ENCODE measurements at places on chromosomes 5 and 9.

DNA sequence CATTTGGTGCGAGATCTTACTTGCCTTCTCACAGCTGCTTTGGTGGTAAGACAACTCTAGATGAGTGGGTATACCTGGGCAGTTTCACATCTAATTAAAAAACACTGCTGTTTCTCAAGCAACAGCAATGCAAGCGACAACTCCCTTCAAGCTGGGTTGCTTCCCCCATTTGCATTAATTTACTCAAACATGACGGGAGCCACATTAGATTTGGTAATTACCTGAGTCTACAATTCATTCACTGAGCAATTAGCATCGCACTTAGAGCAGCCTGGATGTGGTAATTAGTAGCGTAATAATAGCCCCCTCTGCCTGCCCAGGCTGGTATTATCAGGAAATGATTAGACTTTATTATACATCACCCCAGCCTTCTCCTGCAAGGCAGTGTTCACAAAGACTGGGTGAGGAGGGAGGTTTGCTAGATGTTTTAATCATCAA is 73.4 kb downstream of the FBXO38 start:
- no peak for DNase-seq

- DNase-seq = peak; percentile 51
Observed at GRCh38 chr5:1050423-1051365, 42.1 kb downstream of the NKD2 start.

DNA sequence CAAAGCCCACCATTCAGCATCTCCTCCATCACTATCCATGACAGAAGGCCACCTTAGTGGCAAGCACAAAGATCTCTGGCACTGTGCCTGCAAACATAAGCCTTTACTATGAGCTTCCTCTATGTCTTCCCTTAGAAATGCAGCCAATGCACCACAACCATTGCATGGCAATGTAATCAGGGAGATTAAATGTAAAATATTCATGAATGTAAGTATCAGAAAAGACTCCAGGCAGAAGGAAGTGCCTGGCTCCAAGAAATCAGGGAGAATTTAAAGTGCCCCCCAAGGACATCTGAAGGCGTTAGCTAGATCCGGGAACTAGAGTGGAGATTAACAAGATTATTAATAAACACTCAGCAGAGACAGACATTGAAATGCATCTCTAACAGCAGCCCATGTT is 32.5 kb upstream of the MYORG start:
- no peak for DNase-seq

DNA sequence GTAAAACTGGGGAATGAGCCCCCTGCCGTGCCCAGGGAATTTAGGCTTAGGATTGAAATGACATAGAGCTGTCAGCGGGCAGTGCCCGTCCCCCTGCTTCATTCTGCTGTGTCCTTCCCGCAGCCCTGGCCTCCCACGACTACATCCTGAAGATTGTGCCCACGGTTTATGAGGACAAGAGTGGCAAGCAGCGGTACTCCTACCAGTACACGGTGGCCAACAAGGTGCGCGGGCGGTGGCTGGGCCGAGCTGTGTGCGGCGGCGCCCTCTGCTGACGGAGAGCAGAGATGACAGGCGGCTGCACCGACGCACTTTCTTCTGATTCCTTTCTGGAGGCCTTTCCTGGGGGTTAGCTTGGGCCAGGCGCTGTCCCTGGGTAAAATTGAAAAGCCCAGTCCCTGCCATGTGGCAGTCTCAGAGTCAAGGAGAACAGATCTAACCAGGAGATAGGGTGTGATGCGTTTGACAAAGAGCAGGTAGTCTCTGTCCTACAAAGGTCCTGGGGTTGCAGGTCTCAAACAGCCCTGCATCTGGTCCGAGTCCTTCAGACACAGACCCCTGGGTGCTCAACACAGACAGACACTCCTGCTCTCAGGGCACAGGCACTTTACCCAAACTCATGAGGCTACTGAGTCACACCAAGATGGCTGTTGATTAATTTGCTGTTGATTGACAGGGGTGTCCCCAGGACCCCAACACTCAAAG is 26.8 kb upstream of the RPL26L1 start:
- no peak for DNase-seq

GRCh38 chr9:133987446-133987788 is 4.7 kb downstream of the VAV2 start:
- no peak for DNase-seq

GRCh38 chr9:137919649-137920141 is 42.1 kb downstream of the CACNA1B start:
- no peak for DNase-seq

- DNase-seq = peak; percentile 50
Observed at GRCh38 chr5:112551419-112552032, 132.4 kb upstream of the EPB41L4A start.

DNA sequence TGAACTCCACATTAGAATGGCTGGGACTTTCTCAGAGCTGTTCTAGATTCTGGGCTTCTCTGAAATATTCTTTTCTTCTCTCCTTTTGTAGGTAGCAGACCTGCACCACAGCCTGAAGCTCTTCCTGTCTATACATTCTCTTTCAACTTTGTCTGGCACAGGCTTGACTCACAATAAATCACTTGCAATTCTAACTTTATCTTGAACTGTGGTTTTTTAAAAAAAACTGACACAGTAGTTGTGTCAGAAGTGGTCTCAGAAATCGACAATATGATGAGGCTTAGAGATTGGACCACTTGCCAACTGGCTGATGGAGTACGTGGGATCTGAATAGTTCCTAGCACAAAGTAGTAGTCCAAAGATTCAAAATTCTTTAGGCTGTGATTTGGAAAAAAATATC is 24.1 kb upstream of the CDH9 start:
- no peak for DNase-seq

- DNase-seq = no peak
Observed at GRCh38 chr5:105659396-105659795, 2011.3 kb downstream of the EFNA5 start.

DNA sequence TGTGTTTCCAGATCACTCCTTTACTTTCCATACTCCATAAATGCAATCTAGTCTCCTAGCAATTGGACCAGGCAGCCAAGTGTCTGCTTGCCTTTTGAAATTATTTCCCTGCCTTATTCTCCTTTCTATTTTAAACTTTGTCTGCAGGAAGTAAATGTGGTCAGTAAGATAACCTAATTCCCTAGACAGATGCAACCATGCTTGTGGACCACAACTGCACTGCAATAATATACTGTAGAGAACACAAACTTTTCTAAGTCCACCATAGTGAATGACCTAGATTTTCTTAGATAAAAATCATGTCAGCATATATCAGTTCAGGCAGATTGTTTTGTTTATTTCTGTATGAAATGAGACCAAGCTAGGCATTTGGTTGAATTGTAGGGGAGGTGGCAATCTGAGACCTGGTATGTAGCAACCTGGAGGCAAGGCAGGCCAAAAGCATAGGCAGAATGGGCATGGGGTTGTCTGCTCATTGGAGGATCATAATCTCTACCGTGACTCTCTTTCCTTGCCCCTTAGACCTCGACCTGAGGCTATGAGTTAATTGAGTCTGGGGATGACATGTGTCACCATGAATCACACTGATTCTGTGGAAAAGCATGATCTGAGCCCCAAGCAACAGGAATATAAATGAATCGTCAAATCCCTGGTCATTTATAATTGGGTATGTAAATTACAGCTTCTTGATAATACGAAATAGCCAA is 20.7 kb downstream of the ACTL7B start:
- no peak for DNase-seq

- DNase-seq = no peak
Observed at GRCh38 chr5:14463629-14464028, 118.0 kb upstream of the OTULINL start.

DNA sequence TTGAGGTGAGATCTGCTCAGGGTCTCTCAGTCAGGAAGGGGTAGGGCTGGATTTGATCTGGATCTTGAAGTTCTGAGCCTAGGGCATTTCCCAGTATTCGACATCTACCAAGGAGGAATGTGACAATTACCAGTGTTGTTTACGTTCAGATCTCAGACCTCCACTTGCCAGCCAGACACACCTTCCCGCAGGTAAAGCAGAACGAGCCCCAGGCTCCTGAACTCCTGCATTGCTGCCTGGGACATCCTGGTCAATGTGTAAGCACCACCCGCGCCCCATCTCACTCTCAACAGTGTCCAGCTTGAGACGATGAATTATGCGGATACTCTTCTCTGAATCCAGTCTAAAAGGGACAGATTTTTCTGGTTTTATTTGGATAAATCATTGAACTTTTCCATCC is 56.7 kb upstream of the PTCH1 start:
- no peak for DNase-seq

DNA sequence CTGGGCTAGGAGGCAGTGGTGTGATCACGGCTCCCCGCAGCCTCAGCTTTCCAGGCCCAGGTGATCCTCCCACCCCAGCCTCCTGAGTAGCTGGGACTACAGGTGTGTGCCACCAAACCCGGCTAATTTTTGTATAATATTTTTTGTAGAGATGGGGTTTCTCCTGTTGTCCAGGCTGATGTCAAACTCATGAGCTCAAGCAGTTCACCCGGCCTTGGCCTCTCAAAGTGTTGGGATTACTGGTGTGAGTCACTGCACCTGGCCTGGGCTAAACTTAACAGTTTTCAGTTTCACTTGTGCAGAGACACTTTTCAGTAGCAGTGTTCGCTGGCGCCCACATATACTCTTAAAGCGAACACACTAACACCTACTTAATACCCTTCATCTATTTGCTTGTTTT is 205.6 kb upstream of the ZNF608 start:
- no peak for DNase-seq

Data from NCI-H187 (cell line).